ENCODE measurements at places on chromosomes 12 and 14.

GRCh38 chr12:119225454-119225853, 46.7 kb downstream of the HSPB8 start:
- DNase-seq: no peak

DNA sequence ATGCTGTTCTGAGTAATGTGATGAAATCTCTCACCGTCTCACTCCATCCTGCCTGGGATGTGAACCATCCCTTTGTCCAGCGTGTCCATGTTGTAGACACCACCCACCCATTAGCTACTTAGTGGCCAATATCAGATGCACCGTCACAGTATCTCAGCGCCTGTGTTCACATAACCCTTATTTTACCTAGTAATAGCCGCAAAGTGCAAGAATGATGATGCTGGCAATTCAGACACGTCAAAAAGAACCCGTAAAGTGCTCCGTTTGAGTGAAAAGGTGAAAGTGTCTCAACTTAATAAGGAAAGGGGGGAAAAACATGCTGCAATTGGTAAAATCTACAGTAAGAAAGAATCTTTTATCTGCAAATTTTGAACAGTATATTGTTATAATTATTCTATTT, 3.0 kb downstream of the RNASE10 start:
- no peak for DNase-seq

DNA sequence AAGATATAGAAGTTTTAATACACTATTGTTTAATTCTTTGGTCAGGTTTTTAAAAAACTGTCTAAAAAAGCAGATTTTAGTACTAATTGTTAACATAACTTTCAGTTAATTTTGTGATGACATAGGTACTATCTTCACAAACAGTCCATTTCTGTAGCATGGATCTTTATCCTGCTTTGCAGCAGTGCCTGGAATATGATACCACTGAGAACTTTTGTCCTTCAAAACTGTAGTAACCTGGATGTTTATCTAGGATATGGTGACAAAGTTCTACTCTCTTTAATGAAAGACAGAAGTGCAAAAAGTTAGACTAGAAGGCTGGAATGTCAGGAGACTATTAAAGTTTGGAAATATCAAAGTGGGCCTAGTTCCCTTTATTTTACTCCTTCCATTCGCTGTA, 159.9 kb downstream of the SYNE2 start:
- DNase-seq: no peak

DNA sequence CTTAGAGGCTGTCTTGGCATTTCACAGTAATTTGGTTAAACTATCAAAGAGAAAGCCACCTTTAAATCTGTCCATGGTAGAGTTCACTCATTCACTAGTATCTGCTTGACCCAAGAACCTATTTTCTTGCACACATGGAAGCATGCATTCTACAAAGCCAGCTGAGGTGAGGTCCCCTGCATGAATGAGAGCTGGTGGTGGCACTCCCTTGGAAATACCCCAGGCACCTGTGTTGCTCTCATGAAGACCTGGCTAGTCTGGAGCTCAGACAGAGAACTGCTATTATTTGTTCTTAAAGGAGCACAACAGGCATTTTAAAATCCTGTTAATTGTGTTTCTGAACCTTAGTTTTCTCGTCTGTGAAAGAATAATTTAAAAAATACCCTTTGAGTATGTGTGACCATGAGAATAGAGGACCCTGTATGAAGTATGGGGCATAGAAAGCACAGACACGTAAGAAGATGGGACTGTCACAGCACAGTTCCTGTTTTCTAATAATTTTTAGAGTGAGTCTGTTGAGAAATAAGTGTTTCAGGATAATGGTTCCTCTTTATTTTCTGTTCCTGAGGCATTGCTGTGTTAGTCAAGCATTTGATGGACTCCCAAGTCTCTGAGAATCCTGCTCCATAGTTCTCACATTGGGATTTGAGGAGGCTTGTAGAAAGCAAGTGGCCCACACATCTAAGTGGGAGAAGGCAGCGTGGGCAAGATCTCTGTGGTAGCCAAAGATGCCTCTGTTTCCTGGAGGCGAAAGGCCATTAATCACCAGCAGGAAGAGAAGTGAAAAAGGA, 10.9 kb downstream of the RGS6 start:
- DNase-seq: no peak

DNA sequence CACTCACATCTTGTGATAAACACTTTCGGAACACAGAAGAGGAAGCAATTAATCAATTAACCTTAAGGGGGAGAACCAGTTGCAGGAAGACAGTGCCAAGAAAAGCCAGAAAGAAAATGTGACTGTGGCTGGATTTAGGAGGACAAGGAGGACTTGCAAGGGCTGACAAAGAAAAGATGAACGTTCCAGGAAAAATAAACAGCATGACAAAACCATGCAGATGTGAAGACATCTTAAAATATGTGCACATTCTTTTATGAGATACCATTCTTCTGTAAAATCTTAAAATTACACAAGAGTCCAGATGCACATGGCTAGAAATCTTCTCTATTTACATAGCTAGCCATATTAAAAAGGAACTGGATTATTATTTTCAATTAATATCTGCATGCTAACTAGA, 33.4 kb downstream of the KITLG start:
- peak; percentile 55 for DNase-seq

DNA sequence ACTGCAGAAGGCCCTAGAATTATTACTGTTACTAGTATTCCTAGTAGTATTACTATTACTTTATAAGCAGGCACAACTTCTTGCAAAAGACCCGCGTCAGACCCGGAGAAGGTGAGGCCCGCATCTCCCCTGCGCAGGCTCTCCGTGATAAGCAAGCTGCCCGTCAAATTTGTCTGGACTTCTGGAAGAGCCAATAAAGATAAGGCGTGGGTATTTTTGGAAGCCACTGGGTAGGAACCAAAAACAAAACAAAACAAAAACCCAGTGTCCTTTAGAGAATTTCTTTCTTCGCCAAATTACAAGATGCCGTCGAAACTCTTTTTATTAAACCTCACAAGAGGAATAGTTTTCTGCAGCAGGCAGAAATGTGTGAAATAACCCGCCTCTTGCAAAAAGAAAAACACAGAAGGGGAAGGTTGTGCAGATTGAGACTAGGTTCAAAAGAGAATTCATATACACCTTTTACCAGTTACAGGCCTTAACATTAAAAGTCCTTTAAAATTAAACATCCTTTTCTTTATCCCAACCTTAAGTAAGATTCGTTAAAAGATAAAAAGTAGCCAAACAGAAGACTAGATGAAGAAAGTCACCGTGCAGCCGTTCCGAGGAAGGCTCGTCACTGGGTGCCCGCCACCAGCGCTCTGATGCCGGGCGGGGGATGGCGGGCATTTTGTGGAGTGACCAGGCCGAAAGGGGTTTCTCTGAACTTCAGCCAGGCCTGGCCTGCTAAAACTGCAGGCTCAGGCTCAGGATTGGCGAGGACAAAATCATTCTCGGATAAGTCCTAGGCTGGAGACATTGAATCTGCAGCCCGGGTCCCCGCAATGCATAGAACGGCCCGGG, 1.6 kb downstream of the TBX5 start:
- DNase-seq: no peak

DNA sequence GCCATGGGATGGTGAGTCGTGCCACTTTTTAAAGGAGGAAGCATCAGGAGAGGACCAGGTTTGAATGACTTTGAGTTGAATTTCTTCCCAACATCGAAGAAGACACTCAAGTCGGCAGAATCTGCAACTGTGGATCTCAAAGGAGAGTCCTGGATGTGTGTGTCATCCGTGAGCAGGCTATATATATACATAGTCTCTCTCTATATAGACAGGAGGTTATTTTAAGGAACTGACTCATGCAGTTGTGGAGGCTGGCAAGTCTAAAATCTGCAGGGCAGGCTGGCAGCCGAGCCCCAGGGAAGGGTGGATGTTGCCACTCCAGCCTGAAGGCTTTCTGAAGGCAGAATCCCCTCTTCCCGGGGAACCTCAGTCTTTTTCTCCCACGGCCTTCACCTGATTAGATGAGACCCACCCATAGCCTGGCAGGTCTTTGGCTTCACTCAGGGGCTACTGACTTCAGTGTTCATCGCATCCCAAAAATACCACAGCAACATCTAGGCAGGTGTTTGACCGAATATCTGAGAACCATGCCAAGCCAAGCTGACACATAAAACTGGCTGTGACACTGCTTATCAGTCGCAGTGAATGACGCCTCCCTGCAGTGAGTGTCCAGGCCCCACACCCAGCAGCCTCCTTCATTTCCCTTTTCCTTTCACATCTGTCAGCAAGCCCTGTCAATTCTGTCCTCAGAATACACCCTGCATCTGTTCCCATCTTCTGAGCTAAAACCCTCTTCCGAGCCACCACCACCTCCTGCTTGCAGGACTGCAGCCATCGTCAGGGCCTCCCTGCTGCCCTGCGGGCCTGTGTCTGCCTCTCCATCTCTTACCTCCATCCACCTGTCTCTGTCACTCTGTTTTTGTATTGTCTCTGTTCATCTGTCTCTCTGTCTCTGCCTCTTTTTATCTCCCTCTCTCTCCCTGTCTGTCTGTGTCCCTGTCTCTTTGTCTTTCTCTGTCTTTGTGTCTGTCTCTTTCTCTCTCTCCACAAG, 54.0 kb downstream of the ZNF664 start:
- DNase-seq: no peak

GRCh38 chr14:64671591-64671990, 32.6 kb upstream of the PLEKHG3 start:
- DNase-seq: peak; percentile 45

- no peak for DNase-seq
Observed at GRCh38 chr12:113161415-113162016, 12.0 kb downstream of the CFAP73 start.

GRCh38 chr12:113480336-113480971, 8.8 kb upstream of the LHX5 start:
- no peak for DNase-seq

Measured in fibroblast of skin of left biceps (primary cell).